ENCODE measurements at places on chromosomes 16 and 17. TPM values are rescaled to one million over a fixed set of nuclear protein-coding genes. Genes with fewer than 3 reads are reported as not detected.

DNA sequence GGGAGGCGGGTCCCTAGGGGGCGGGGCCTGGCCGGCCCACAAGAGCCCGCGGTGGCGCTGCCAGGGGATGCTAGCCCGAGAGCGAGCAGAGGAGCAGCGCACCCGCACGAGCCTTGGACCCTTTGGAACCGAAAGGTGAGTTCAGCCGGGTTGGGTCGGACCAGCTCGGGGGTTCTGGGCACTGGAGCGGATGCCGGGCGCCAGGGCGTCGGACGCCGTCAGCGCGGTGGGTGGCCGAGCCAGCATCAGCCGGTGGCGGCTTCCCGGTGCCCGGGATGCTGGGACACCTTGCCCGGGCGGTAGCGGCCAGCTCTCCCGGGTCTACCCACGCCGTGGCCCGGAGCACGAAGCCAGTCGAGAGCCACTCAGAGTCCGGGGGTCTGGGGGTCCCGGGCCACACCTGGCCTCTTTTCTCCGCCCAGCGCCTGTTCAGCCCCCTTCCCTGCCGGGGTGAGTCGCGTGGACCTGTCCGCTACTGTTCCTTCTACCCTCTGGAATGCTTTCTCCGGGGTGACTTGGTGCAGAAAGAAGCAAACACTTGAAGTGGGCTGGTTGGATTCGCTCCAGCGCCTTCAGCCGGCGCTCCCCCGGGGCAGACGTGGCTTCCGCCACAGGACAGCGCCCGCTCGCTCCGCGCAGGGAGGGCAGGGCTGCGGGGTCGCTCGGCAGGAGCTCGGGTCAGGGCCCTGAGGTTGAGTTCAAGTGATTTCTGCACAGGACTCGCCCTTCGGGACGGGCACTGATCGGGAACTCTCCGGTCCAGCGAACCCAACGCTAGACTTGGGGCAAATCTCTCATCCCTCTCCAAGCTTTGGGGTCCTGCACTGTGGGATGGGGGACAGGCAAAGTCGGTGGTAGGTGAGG, at the start of gene SCNN1G:
SCNN1G (plus strand) TSS at position 67 of the 864 bp plus-strand sequence. CDS start 3,527 bp downstream, outside the sequence.
- peak within 1 kb of the TSS; percentile 42 for H3K4me3 ChIP-seq
- peak within 1 kb of the TSS; percentile 11 for H3K27ac ChIP-seq
- peaks cover 8% of the 10 kb centered on the region for H3K4me1 ChIP-seq
- H3K36me3 ChIP-seq: no peaks in the 10 kb centered on the region
- no peak for DNase-seq

- H3K36me3 ChIP-seq: no peaks in the 10 kb centered on the region
- H3K27ac ChIP-seq: no peak overlapping the region
- H3K4me1 ChIP-seq: no peaks in the 10 kb centered on the region
- H3K27me3 ChIP-seq: no peaks in the 10 kb centered on the region
Observed at GRCh38 chr16:49600536-49600935, 226.9 kb downstream of the C16orf78 start.

DNA sequence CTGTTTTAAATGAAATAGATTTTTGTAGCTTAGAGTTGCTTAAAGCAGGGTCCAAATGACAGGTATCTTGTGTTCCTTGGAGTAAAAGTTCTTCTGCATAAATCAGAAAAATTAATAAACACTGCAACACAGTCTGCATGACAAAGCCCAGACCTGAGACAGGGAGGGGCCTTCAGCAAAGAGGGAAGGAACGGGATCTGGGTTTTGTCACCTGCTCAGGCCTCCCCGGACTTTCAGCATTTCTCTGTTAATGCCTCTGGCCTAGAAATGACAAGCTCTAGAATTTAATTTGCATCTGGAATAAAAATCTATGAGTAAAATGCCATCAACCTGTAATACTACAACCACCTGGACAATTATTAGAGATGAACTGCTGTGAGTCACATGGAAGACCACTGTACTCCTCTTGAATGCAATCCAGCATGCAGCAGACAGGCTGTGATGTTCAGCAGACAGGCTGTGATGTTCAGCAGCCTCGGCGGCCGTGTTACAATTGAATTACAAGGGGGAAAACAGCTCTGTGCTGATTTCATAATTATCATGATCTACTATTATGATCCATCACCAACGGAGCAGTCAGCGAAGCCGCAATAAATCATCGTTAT, 170.2 kb downstream of the TOX3 start:
- DNase-seq: no peak
- no peaks in the 10 kb centered on the region for H3K4me1 ChIP-seq
- no peaks in the 10 kb centered on the region for H3K36me3 ChIP-seq
- H3K27ac ChIP-seq: no peak overlapping the region

PHB1 gene
- total RNA-seq: 367 TPM
